Spinal cord (tissue), 10 donors: ENCODE measurements at places on chromosomes 12 and 14. TPM values are rescaled to one million over a fixed set of nuclear protein-coding genes. Genes with fewer than 3 reads are reported as not detected.

GRCh38 chr12:7787574-7788293 is 1.5 kb upstream of the NANOG start:
- peaks cover 4% of the 10 kb centered on the region for H3K4me1 ChIP-seq
- DNase-seq = no peak
- no peaks in the 10 kb centered on the region for H3K27me3 ChIP-seq
- no peaks in the 10 kb centered on the region for H3K36me3 ChIP-seq
- H3K4me3 ChIP-seq = no peak overlapping the region
- no peak overlapping the region for H3K27ac ChIP-seq

DNA sequence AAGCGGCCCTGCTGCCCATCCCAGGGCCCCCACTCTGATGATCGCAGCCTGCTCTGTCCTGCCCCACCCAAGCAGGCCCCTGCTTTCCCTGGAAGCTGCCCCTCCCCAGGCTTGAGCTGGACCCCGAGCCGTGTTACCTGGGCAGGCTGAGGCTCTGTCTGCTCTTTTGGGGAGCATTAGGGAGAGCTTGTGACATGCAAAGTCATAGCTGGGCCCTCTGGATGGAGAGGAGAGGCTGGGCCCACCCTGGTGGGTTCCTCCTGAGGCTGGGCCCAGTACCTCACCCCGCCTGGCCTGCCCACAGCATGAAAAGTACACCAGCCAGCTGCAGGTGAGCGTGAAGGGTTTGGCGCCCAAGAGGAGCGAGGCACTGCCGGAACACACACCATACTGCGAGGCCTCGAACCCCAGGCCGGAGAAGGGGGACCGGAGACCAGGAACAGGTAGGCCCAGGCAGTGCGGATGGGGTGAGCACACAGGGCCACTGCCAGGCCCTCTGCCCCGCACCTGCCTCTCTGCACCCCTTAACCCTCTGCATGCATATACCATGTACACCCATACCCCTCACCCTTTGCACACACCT is 15.0 kb downstream of the CEP170B start:
- peaks cover 95% of the 10 kb centered on the region for H3K36me3 ChIP-seq
- peaks cover 6% of the 10 kb centered on the region for H3K4me1 ChIP-seq
- no peaks in the 10 kb centered on the region for H3K27me3 ChIP-seq
- no peak overlapping the region for H3K4me3 ChIP-seq
- H3K27ac ChIP-seq = no peak overlapping the region

GRCh38 chr12:89259821-89260220 is 92.5 kb downstream of the DUSP6 start:
- H3K36me3 ChIP-seq = no peaks in the 10 kb centered on the region
- no peak for DNase-seq
- H3K27ac ChIP-seq = no peak overlapping the region
- no peaks in the 10 kb centered on the region for H3K27me3 ChIP-seq
- no peaks in the 10 kb centered on the region for H3K4me1 ChIP-seq

DNA sequence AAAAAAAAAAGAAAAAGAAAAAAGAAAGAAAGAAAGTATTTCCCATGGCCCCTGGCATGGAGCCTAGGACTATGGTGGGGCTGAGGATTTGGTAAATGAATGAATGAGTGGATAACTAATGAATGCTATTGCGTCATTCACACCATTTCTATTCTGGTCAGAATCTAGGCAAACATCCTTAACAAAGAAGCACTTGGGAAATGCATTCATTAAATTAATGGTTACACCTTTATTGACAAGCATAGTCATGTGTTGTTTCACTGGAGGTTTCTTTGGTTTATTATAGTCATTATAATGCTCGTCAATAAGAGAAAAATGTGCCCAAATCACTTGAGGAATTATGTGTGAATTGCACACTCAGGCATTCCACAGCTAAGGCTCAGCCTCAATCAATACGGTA is 13.6 kb upstream of the AQP2 start:
- H3K4me1 ChIP-seq = no peaks in the 10 kb centered on the region
- no peak overlapping the region for H3K27ac ChIP-seq
- no peak for DNase-seq
- H3K4me3 ChIP-seq = no peak overlapping the region

DNA sequence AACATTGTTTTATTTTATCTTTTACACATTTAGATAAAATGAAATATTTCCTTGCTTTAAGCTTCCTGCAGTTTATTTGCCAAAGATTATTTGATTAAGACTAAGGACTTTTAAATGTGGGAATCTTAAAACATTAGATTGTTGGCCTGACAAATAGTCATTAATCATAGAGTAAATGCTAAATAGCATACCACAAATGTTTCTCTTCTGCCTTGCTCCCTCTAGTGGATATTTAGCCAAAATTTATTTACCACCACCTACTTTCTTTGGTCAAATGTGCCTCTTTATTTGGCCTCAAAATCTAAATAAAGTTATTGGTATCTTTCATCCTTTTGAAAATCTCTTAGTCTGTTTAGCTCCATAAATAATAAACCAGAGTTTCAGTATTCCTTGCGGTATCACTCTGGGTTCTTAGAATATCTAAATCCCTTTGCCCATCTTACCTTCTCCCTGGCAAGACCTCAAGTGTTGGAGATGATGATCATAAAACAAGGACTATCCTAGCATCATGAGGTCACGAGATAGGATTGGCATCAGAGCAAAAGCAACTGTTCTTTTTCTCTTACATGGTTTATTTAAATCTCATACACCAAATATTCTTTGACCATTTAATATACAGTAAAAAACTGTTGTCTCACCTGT is 150.6 kb upstream of the AEBP2 start:
- H3K27me3 ChIP-seq = no peaks in the 10 kb centered on the region
- peaks cover 9% of the 10 kb centered on the region for H3K36me3 ChIP-seq
- H3K4me3 ChIP-seq = no peak overlapping the region
- DNase-seq = no peak
- no peaks in the 10 kb centered on the region for H3K4me1 ChIP-seq

DNA sequence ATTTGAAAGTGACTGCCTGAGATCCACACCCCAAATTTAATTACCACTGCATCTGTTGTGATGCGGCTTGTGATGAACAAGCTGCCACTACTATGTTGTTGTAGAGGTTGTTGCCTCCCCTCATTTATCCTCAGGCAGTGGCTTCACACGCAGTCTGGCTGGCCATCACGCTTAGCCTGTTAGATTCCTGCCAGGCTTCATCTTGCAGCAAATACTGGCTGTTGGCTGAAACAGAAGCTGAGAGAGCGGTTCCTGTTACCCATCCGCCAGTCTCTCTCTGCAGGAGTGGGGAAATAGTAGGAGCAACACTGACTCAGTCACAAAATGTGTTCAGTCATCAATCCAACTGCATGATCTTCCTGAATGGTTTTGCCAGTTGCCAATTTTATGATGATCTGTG is 934.4 kb downstream of the FLRT2 start:
- H3K27ac ChIP-seq = no peak overlapping the region
- no peaks in the 10 kb centered on the region for H3K36me3 ChIP-seq
- H3K4me1 ChIP-seq = no peaks in the 10 kb centered on the region
- DNase-seq = peak; percentile 22

GRCh38 chr12:62774794-62775193 is 160.2 kb downstream of the PPM1H start:
- no peaks in the 10 kb centered on the region for H3K36me3 ChIP-seq
- DNase-seq = no peak
- H3K4me1 ChIP-seq = peaks cover 4% of the 10 kb centered on the region
- H3K27ac ChIP-seq = no peak overlapping the region
- no peak overlapping the region for H3K4me3 ChIP-seq

GRCh38 chr12:12520273-12520672 is 42.4 kb downstream of the DUSP16 start:
- DNase-seq = no peak
- no peaks in the 10 kb centered on the region for H3K27me3 ChIP-seq
- H3K27ac ChIP-seq = no peak overlapping the region
- H3K36me3 ChIP-seq = no peaks in the 10 kb centered on the region

DNA sequence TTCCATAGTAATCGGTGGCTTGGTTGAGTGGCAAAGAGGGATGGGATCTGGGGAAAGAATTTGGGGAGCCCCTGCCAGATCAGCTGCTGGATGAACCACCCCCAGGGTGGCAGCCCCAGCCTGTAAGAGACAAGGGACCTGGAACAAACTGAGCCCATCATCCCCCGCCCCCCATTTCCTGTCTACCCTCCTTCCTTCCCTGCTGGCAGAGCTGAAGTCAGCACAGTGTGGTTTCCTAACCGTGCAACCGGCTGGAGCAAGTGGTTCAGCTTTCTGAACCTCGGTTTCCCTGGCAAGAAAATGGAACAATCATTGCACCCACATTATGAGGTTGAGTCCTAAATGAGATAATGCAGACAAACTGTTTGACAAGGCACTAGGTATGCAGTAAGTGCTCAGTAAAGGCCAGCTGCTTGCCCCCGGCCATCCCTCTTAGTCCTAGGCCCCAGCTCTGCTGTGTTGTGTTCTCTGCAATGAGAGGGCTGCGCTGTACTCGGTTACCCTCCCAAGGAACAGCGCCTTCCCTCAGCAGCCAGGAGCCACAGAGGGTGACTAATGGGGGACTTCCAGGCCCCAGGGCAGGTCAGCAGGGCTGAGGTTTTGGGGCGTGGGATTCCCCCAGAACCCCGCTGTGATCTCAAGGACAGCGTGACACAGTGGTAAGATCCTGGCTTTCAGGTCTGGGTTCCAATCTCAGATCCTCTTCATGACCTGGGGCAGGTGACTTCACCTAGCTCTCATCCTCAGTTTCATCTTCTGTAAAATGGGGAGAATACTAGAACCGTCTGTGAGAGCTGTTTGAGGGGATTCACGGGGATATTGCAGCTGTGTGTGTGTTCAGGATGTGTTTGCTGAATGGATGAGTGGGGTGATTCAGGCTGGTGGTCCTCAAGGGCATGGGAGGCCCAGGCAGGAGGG is 16.5 kb downstream of the SELPLG start:
- H3K4me3 ChIP-seq = no peak overlapping the region
- H3K4me1 ChIP-seq = peaks cover 8% of the 10 kb centered on the region
- no peaks in the 10 kb centered on the region for H3K27me3 ChIP-seq
- H3K27ac ChIP-seq = no peak overlapping the region
- H3K36me3 ChIP-seq = no peaks in the 10 kb centered on the region

GRCh38 chr12:1639538-1639937 is 10.5 kb downstream of the WNT5B start:
- H3K36me3 ChIP-seq = peaks cover 12% of the 10 kb centered on the region
- no peak overlapping the region for H3K27ac ChIP-seq
- H3K27me3 ChIP-seq = peaks cover 7% of the 10 kb centered on the region
- H3K4me1 ChIP-seq = peaks cover 32% of the 10 kb centered on the region
- no peak overlapping the region for H3K4me3 ChIP-seq

Gene CYP46A1
- total RNA-seq = 5.5 TPM

Gene SOAT2
- not detected for total RNA-seq

- no peaks in the 10 kb centered on the region for H3K36me3 ChIP-seq
- no peak overlapping the region for H3K4me3 ChIP-seq
- DNase-seq = no peak
- no peak overlapping the region for H3K27ac ChIP-seq
- H3K4me1 ChIP-seq = peaks cover 11% of the 10 kb centered on the region
Measured at GRCh38 chr14:104499784-104500760, 79.5 kb upstream of the C14orf180 start.

GRCh38 chr12:120588948-120589930 is 8.0 kb upstream of the POP5 start:
- H3K36me3 ChIP-seq = no peaks in the 10 kb centered on the region
- H3K27me3 ChIP-seq = no peaks in the 10 kb centered on the region
- no peak overlapping the region for H3K4me3 ChIP-seq
- DNase-seq = no peak
- H3K27ac ChIP-seq = no peak overlapping the region

DNA sequence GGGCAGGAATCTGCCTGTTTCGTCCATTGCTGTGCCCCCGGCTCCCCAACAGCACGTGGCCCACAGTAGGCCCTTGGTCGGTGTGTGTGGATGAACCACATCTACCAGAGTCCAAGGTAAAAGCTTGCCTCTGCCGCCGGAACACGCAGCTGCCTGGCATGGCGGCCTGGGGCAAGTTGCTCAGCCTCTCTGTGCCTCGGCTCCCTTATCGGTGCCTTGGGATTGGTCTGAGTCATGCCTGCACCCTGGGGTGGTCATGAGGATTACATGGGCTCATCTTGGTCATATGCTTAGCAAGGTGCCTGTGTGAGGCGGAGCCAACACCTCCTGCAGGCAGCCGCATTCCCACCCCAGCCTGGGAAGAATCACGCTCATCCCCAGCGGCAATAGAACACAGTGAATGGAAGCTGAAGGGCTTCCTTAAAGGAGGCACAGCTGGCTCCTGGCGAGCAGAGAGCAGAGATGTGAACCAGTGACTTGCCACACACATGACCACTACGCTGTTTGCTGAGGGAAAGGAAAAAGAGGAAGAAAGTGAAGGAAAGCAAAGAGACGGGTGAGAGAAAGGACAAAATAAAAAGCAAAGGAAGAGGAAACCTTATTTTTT is 5.5 kb upstream of the SCARB1 start:
- no peak overlapping the region for H3K4me3 ChIP-seq
- H3K27ac ChIP-seq = no peak overlapping the region
- H3K4me1 ChIP-seq = peaks cover 7% of the 10 kb centered on the region
- no peak for DNase-seq
- H3K36me3 ChIP-seq = no peaks in the 10 kb centered on the region

DNA sequence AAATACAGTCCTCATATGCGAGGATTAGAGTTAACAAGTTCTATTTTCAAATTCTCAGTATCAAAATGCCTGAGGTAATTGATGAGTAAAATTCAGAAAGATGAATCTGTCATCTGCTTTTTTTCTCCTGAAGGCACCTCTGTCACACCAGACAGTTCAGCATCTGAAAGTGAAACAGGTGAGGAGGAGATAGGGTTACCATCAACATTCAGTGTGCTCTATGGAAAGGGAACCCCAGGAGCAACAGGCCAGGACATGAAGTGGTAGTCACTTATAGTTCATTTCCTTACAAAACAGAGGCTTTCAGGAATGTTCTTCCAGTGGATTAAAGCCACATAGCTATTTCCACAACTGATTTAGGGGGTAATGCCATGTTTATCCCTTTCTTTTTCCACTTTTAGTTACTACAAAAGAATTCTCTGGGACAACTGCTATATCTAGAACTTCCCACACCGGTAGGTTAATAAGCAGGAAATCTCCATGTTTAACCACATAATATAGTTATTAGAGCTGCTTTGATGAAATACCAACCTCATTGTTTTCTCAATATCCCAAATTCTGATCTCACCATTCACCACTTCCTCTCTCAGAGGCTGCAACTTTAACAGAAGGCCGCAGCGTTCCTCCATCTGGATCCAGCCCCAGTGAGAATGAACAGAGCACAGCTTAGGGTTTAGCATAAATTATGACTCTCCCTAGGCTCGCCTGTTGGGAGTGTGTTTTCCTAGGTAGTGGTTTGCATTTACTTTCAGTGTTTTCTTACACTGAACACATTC is 177.0 kb upstream of the CNTN1 start:
- H3K27ac ChIP-seq = no peak overlapping the region
- no peaks in the 10 kb centered on the region for H3K4me1 ChIP-seq
- no peak overlapping the region for H3K4me3 ChIP-seq

Gene KLRC3
- 26.4 TPM for total RNA-seq
